ENCODE measurements at places on chromosomes 6 and 20.

GRCh38 chr6:21227486-21227885, 366.1 kb upstream of the SOX4 start:
- no peak for DNase-seq

DNA sequence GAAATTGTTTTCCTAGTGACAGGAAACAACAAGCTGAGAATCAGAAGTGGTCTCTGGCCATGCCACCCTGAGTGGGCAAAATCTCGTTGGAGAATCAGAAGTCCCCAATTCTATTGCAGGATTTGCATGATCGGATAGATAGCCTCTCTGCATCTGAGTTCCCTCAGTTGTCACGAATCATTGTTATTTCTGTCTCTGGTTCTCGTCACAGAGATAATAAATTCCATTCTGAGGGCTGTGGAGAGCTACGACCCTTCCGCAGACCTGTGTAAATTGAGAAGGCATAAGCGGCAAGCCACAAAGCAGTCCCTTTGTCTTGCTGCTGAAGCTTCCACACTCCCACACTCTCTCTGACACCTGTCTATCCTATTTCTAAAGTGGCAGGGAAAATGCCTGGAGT, 102.4 kb upstream of the CNR1 start:
- DNase-seq: no peak

DNA sequence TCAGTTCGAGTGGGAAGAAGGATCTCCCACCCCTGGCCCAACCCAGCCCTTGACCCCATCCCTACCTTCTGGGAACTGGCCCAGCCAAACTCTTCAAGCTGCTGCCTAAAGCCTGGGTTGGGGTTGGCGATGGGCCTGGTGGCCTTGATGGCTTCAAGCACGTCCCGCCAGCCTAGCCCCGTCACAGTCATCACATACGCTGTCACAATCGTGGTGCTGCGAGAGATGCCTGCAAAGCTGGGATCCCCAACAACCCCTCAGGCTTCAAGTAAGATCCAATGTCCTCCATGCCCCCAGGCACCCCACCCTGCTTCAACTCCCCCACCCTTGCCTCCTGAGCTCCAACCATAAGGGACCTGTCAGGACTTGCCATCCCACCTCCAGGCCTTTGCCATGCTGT, 7.8 kb downstream of the DUSP15 start:
- no peak for DNase-seq

GRCh38 chr20:41978246-41978790, 360.1 kb upstream of the CHD6 start:
- DNase-seq: no peak

GRCh38 chr6:104500265-104500664, 359.5 kb downstream of the HACE1 start:
- DNase-seq: no peak

- no peak for DNase-seq
Observed at GRCh38 chr6:169990095-169991030, 238.9 kb downstream of the ERMARD start.

GRCh38 chr20:64140956-64141355, 23.3 kb upstream of the MYT1 start:
- no peak for DNase-seq

GRCh38 chr6:157221049-157221816, 102.1 kb downstream of the TMEM242 start:
- DNase-seq: peak; percentile 91

DNA sequence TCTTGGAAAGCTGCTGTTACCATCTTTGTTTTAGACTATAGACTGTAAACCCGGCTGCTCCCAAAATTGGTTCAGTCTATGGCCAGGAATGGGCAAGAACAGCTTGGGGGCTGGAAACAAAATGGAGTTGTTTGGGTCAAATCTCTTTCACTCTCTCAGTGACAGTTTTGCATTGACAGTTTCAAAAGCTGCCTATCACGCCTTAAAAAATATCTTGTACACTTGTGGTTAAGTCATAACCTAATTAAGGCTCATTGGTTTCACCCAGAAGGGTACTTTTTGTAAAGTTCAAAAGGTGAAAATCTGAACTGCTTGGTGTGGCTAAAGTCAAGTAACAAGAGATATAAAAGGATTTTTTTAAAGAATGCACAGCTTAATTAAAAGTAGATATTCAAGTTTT, 76.1 kb upstream of the PRL start:
- DNase-seq: no peak

- no peak for DNase-seq
Observed at GRCh38 chr6:15420959-15421438, 175.1 kb downstream of the JARID2 start.

GRCh38 chr6:166023273-166023989, 144.2 kb downstream of the TBXT start:
- no peak for DNase-seq

GRCh38 chr20:58107533-58107932, 120.9 kb downstream of the ANKRD60 start:
- DNase-seq: no peak

GRCh38 chr6:129504456-129504855, 205.5 kb downstream of the ARHGAP18 start:
- DNase-seq: no peak

DNA sequence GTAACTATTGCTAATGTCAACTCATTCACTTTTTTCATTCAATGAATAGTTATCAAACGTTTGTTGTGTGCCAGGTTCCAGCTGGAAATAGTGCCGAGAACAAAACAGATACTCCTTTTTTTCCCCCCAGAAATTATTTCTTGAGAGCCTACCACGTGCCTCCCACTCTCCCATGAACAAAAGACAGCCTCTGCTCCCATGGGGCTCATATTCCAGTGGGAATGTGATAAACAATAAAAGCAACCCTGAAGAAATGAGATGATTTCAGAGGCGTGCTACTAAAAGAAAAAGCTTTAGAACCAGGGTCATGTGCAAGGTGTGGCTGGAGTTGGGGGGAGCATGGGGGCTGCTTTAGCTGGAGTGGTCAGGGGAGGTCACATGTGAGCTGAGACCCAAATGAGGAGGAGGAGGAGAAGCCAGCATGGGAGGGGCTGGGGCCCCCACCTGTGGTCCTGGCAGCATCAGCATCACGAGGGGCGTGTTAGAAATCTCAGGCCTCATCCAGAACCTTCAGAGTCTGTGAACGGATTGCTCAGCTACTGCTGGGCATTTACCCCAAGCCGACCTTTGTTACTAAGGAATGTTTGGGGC, 157.4 kb downstream of the EYA2 start:
- no peak for DNase-seq

GRCh38 chr6:116405138-116405537, 34.4 kb downstream of the DSE start:
- no peak for DNase-seq

DNA sequence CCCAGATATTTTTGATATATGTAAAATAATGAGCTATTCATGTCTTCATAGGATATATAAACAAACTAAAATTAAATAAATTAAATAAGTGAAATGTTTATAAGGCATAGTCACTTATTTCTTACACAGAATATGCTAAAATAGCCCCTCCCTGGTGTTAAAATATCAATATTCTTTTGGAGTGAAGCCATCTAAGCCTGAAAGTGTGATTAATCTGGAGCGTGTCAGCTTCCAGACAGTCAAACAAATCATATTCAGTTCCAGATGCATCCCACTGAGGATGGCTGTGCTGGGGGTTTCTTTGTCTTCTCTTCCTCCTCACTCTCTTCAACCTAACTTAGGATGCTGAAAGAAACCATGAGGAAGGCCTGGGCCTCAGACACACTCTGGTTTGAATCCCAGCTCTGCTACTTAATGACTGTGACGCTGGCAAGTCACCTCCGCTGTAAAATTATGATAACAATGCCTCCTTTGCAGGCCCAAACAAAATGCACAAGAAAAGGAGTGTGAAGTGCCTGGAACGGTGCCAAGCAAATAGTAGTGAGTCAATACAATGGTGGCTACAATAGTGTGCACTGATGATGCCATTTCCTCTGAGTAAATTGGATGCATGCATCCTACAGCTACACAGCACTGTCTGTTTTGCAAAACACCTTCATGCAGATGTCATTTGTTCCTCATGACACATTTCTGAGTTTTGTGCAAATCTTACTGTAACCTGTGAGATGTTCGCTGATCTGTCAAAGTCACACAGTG, 161.4 kb downstream of the FOXC1 start:
- DNase-seq: peak; percentile 70

DNA sequence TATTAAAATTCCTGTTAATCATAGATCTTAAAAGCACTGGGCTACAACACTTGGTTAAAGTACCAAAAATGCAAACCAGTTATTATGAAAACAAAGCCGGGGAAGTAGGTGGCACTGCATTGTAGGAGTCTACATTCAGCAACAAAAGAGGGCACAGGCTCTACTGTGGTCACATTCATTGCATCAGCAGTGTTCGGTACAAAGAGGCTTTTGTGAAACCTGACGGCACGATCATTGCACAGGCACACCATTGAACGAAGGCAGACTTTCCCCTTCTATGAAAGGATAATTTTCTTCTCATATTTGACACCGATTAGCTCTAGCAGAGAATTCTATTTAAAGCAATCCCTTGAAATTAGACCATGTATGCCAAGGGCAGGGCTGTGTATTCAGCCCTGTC, 44.6 kb upstream of the AGPAT4 start:
- DNase-seq: no peak

DNA sequence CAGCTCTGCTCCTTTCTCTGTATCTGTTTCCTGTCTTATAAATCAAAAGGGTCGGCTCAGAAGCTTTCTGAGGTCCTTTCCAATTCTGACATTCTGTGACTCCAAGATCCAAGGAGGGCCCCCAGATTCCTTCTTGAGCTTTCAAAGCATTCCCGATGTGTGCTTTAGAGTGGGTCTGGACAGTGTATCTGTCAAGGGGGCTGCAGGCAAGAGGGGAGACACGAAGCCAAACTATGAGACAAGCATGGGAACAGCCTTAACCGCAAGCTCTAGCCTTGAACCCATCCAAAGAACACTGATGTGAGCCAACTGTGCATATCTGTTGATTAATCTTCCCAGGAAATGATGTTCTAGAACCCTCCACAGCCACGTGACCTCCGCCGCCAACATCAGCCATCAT, 73.8 kb downstream of the TSHZ2 start:
- DNase-seq: no peak

GRCh38 chr6:136067731-136068341, 182.3 kb downstream of the MTFR2 start:
- DNase-seq: no peak

- no peak for DNase-seq
Observed at GRCh38 chr20:51199920-51200319, 177.0 kb upstream of the KCNG1 start.

- no peak for DNase-seq
Observed at GRCh38 chr20:14830899-14831298, 493.5 kb upstream of the FLRT3 start.

GRCh38 chr6:47938405-47938804, 156.6 kb downstream of the OPN5 start:
- DNase-seq: no peak

- no peak for DNase-seq
Observed at GRCh38 chr6:69735027-69735426, 61.8 kb downstream of the LMBRD1 start.

Measured in NCI-H1105 (cell line).